ENCODE measurements at places on chromosomes 7 and 10. TPM values are rescaled to one million over a fixed set of nuclear protein-coding genes. Genes with fewer than 3 reads are reported as not detected.

DNA sequence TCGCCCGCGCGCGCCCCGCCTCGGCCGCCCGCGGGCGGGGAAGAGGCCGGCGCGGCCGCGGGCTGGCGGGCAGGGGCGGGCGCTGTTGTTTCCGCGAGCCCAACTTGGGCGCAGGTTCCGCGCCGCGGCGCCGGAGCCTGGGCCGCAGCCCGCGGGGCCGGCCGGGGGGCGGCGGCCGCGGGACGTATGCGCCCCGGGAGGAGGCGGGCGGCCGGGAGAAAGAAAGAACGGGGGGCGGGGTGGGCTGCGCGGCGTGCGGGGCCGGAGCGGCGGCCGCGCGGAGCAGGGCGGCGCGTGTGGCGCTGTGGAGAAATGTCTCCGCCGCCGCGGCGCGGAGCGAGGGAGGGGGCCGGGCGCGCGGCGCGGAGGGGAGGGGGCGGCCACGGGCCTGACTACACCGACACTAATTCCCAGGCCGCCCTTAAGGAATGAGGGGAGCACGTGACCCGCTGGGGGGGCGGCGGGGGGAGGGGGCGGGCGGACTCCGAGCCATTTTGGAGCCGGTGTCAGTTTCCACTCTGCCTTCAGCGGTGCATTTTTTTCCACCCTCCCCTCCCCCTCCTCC, at the start of gene BMI1:
Gene BMI1, plus strand, starts transcription at position 509 of the 565 bp plus-strand sequence. CDS start 5,351 bp downstream, outside the sequence.
- peak; percentile 54 for DNase-seq

GRCh38 chr7:111820621-111821020, 258.3 kb upstream of the IMMP2L start:
- no peak for DNase-seq

The COG5 gene
- total RNA-seq, result 54.2 TPM

The DNAJC12 gene
- total RNA-seq, result not detected

DNA sequence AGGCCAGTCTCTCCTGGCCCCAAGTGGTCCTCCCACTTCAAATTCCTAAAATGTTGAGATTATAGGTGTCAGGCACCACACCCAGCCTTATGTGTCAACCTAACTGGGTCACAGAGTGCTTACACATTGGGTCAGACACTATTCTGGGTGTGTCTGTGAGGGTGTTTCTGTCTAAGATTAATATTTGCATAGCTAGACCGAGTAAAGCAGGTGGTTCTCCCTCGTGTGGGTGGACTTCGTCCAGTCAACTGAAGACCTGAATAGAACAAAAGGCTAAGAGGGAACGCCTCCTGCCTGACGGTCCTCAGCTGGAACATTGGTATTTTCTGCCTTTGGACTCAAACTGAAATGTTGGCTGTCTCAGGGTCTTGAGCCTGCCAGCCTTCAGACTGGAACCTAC, 11.5 kb downstream of the PPIF start:
- no peak for DNase-seq

DNA sequence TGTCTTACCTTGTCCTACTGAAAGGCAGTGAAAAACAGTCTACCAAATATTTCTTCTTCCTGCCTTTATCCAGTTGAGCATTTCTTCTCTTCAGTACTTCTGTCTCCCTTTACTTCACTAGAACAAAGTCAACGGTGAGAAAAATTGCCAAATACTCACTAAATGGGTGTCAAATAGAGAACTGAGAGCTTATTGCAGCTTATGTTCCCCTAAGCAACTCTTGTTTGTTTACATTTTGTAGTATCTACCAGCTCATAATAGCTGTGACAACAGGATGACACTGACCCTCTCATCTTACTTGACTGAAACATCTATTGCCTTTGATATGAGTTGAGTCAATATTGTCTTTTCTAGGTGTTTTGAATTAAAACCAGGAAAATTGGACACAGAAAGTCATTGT, 327.9 kb upstream of the SORCS1 start:
- DNase-seq, result no peak

GRCh38 chr7:141023295-141023694, 8.5 kb upstream of the MRPS33 start:
- peak; percentile 14 for DNase-seq

- DNase-seq, result peak; percentile 52
These were observed 110.5 kb downstream of the C10orf105 start for GRCh38 chr10:71608819-71609768.

- no peak for DNase-seq
These were observed 149.9 kb downstream of the EVX1 start for GRCh38 chr7:27392477-27392876.

DNA sequence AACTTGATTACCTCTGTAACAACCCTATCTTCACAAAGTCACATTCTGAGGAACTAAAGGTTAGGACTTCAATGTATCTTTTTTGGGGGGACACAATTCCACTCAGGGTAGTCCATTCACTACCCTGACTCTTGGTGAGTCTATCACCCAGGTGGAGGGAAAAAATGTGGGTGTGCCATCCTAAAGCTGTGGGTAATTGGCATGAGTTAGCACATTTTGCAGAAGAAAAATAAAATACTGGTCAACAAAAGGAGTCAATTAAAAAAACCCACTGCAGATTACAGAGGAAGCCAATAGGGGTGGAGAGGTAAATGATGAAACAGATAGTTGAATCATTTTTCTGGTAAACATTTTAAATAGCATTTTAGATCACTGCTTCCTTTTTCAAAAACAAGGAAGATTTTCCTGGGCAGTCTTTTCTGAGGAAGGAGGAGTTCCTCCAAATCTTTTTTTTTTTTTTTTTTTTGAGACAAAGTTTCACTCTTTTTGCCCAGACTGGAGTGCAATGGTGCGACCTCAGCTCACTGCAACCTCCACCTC, 5.1 kb upstream of the BLVRA start:
- DNase-seq, result no peak

GRCh38 chr10:29914986-29915785, 144.2 kb downstream of the JCAD start:
- DNase-seq, result no peak

The AS3MT gene
- total RNA-seq, result 0.75 TPM

DNA sequence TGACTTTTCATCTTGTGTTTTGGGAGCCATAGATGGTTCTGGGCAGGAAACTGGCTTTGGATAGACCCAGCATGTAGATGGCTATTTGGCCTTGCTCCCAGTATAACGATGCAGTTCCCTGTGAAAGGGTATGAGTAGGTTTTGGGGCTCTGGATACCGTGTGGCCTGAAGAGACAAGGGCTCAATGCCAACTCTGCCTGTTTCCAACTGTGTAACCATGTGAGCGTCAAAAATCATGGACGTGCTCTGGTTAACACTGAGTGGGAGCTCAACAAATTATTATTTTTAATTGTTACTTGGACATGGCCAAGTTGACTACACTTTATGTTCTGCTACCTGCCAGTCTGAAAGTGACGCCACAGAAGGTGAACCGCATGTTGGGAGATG, 41.8 kb downstream of the EGFR start:
- no peak for DNase-seq

The FGF8 gene
- not detected for total RNA-seq

The NIPSNAP2 gene
- total RNA-seq, result 44.8 TPM

The FANK1 gene
- total RNA-seq, result not detected

- DNase-seq, result no peak
These were observed 30.0 kb downstream of the CHCHD3 start for GRCh38 chr7:133051719-133052400.

GRCh38 chr7:50959991-50960390, 177.3 kb upstream of the GRB10 start:
- DNase-seq, result no peak

DNA sequence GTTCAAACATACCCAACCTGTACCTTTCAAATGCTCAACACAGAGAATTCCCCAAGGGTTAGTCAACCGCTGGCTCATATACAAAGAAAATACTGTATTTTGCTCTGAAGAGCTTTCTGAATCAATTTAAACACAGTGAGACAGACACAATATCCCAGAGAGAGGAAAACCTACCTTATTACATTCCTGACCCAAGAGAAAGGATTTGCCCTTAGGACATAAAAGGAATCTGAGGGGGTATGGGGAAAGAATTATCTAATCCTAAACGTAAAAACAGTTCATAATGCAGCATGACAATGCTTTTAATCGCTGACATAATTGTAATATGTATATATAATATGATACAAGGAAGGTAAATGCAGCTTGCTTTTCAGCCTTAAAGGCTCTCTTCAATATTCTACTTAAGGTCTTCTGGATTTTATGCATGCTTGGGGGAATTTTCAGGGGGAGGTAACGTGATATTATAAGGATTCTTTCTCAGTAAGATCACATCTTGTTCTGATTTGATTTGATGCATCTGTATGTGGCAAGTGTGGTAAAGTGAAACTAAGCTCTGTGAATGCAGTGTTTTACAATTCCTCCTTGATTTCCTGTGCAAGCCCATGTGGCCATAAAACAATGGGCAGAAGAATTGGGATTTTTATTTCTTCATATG, 240.5 kb downstream of the GLI3 start:
- no peak for DNase-seq

DNA sequence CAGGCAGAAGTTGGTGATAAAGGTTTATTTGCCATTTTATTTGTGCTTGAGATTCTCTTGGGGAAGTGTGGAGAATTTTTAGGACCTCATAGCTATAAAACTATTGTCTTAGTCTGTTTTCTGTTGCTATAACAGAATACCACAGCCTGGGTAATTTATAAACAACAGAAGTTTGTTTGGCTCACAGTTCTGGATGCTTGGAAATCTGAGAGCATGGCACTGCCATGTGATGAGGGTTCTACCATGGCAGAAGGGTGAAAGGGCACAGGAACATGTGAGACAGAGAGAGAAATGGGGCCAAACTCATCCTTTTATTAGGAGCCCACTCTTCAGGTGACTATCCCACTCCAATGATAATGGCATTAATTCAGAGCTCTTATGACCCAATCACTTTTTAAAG, 12.3 kb downstream of the SUN3 start:
- DNase-seq, result no peak

DNA sequence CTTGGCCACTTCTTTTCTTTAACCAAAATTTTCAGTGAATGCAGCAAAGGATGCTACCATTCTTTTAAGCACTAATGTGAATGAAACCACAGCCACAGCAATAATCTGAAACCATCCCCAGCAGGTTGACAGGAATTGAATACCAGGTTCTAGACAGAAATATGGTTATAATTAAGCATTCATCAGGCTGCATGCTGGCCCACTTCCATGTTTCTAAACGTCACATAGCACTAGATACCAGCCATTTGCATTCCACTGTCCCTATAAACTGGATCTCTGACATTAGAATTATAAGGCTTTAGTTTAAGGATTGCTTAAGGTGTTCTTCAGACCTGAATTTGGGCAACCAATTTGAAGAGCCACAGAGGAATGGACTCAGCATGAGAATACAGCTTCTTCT, 340.8 kb upstream of the KLF6 start:
- DNase-seq, result no peak

The GDF2 gene
- total RNA-seq, result not detected

DNA sequence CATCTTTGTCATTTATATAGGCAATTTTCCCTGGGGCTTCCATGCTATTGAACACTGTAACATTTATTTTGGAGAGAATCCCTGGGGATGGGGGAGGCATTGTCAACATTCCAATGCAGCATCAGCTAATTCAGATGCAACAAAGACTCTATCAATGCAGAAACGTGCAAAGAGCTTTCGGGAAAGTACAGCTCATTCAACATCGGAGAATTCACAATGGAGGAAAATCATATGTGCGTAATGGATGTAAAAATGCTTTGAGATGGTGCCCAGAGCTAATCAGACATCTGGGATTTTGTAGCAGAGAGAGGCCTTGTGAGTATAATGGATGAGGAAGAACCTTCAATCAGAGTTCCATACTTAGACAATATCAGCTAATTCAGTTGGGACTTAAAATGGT, 28.3 kb upstream of the FIS1 start:
- DNase-seq, result no peak

DNA sequence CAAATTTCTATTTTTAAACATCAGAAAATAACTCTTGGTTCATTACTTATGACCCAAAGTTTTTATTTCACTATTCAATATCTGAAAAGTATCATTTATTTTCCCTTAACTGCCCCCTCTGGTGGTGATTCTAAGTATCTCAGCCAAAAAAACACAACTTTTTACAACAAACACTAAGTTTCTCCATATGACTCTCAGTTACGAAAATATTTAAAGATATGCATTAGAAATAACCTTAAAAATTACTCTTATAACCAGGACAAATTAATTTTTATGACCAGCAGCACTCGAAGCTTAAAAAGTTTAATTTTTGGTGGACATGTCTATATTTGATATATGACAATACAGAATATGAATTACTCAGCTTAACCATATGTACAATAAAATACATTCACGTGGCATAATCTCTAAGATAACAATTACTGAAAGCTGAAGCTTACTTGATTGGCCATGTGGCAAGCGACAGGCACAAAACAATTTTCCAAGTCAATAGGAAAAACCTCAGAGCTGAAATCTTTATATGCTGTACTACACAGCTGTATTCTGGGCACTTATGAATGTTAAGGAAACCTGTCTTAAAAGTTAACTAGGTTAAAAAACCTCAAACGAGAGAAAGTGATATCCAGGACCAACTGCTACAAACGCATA, 2.3 kb downstream of the HNRNPA2B1 start:
- DNase-seq, result peak; percentile 74

The MYL10 gene
- not detected for total RNA-seq

The ATG9B gene
- 4.5 TPM for total RNA-seq

- DNase-seq, result no peak
These were observed 121.7 kb upstream of the TNRC18 start for GRCh38 chr7:5545222-5545914.

DNA sequence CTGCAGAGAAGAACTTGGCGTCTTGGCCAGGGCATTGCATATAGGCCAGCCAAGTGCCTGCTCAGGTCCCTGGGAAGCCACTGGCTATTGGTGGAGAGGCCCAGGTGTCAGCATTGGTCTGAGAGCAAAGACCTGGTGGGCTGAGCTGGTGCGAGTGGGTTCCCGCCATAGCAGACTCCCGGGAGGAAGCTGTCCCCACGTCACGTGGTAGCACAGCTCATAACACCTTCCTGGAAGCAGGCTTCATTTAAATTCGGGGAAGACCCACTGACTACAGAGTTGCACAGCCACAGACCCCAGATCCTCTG, 130.5 kb downstream of the WDR37 start:
- no peak for DNase-seq

The CYP26A1 gene
- total RNA-seq, result not detected

The LRRC17 gene
- not detected for total RNA-seq

GRCh38 chr10:57333880-57334279, 933.8 kb downstream of the IPMK start:
- no peak for DNase-seq

- no peak for DNase-seq
These were observed 114.1 kb downstream of the BMS1 start for GRCh38 chr10:42896735-42897134.

The SPACDR gene
- 4.1 TPM for total RNA-seq

The CDNF gene
- total RNA-seq, result 2.2 TPM

GRCh38 chr7:157703131-157703530, 366.3 kb downstream of the DNAJB6 start:
- no peak for DNase-seq

GRCh38 chr10:91462423-91462822, 52.3 kb downstream of the HECTD2 start:
- no peak for DNase-seq

DNA sequence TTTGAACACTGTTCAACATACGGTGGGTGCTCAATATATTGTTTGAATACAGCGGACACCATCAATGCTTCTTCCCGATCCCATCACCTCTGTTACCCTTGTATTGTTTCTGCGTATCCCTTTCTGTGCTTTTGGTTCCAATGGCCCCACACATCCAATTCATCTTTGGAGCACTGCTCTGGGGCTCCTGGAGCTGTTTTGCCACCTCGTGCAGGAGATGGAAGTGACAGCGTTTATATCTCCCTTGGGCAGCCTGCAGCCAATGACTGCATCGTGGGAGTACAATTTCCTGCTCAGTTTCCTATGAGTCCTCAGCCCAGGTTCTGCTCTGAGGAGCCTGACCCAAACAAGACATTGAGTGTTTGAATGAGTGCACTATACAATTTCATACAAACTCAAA, 50.2 kb upstream of the PIK3CG start:
- DNase-seq, result no peak

The UTF1 gene
- total RNA-seq, result 0.31 TPM
